ENCODE measurements at places on chromosomes 5 and 9.

DNA sequence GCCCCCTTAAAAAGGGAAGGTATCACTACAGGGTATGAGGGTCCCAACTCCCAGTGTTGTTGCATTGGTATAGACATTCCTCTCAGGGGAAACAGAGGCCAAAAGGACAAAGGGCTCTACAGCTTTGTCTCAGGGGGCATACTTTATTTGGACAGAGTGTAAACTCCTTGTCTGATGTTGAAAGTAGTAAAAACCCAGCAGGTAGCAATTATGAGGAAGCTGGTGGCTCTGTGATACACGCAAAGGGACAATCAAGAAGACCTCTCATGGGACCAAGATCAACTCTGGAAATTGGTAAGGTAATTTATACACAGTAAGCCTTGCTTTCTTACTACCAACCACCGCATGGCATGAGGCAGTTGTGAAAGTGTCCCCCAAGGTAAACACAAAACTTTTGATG lies 764.6 kb downstream of the CDH12 start:
- DNase-seq = no peak

GRCh38 chr9:122016744-122017143 lies 76.4 kb downstream of the TTLL11 start:
- no peak for DNase-seq

- DNase-seq = no peak
These were observed 102.5 kb upstream of the GABRP start for GRCh38 chr5:170681013-170681433.

DNA sequence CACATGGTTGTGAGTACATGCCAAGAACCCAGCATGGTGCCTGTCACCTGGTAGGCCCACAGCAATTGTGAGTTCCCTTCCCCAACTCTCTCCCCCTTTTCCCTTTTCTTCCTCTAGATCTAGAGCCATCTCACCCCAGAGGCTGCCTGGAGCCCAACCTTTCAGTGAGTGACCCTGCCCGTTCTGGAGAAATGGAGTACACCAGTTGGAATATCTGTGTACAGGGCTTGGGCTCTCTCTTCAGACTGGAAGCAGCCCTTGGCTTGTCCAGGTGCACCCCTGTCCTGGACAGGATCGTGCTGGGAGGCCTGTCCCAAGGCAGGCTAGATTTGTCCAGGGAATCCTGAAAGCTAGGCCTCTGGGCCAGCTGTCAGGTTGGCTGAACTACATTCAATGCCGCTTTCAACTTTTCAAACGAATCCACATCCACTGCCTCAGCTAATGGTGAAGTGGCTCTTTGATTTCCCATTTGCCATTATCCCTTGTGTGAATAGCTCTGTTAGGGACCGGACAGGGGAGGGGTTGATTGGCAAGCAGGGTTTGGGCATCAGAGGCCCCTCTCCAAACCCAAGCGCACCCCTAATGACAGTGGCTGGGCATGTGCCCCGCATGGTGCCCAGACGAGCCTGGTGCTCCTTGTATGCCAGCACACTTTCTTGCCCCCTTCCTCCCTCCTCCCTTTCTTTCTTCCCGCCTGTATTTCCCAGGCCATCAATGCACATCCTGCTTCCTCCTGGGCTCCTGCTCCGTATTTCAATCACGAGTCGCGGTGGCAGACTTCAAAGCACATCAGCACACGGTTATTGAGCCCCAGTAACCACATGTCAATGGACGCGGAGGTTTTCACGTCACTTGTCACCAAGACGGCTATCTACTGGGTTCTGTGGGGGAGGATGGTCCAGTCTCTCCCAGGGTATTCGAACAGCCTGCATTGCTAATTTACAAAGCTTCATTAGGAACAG lies 211.2 kb downstream of the DAB2IP start:
- DNase-seq = no peak

DNA sequence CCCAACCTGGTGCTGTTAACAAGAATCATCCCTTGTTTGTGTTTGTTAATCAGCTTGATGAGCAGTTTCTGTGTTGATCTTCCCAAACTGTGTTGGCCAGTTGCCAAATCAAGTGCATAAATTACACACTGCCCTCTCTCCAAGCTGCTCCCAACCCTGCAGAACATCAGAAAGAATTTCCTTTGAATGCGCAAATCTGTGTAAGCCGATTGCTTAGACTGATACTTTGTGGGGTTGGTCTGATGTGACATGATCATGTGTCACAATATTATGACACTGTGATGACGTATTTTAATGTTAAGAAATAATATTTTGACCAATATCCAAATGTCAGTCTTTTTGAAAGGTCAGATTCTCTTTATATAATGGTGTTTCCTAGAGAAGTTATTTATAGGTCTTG lies 766.4 kb upstream of the WWC1 start:
- DNase-seq = no peak

GRCh38 chr5:159427180-159428012 lies 97.1 kb upstream of the IL12B start:
- no peak for DNase-seq

GRCh38 chr5:37490120-37490810 lies 111.1 kb downstream of the WDR70 start:
- no peak for DNase-seq

DNA sequence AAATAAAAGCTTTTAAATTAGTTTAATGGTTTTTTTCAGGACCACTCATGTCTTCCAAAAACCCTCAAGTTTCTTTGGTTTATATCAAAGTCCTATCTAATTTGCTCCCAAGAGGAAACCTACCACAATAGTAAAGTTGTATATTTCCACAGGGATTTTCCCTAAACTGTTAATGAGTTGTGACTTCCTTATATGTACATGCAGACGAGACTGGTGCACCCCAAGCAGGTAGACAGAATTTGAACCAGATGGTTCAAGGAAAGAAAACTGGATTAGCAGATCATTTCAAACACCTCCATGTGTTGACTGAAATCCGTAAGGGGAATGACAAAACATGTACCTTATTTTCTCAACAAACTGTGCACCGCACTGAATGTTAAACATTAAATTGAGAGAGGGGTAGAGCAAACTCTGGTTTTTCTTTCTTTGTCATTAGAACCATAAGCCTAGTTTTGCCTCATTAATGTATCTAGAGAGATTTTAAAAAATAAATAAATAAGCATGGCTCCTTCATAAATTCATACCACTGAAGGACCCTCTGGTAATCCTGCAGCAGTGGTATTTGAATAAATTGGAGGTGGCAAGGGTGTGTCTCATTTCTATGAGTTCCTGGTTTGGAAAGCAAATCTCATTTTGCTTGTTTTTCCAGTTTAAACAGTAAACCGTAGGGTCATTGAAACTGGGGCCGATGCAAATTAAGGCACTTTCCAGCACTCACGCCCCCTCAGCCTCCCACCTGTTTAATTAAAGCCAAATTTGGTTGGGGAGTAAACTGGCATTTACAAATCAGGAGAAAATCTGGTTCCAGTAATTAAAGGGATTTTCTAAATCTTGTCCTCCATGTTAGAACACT lies 51.1 kb downstream of the ENC1 start:
- no peak for DNase-seq

GRCh38 chr9:94101162-94101853 lies 17.0 kb downstream of the PTPDC1 start:
- no peak for DNase-seq

- DNase-seq = peak; percentile 21
These were observed 2.6 kb downstream of the HDAC3 start for GRCh38 chr5:141633871-141634561.

- DNase-seq = no peak
These were observed 1.4 kb downstream of the PTTG1 start for GRCh38 chr5:160423099-160423498.

- no peak for DNase-seq
These were observed 56.3 kb upstream of the DIRAS2 start for GRCh38 chr9:90698871-90699440.

- no peak for DNase-seq
These were observed 274.0 kb upstream of the DAPK1 start for GRCh38 chr9:87223392-87224246.

DNA sequence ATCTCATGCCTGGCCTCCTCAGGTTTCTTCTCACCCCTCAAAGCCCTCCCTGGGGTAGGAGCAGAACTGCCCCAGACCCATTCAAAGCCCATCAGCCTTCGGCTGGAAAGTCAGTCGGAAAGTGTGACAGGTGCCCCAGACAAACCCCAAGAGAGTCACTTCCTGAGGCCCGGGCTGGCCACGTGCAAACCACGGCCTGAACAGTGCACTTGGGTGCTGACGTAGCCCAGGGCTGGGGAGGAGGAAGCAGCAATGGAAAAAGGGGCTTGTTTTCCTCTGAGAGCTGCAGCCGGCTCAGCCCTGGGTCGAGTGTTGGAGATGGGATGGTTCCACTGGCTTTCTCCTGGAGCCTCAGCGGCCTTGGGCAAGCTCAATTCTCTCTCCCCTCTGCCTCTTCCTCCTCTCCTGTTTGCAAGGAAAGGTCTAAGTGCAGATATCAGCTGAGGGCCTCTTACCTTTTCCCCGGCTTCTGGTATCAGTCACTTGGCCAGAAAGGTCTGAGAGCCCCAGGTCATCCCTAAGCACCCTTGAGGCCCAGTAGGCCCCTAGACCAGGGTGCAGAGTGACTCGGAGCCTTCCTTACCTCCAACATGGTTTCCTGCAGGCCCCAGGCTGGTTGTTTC lies 5.9 kb upstream of the EGR1 start:
- DNase-seq = no peak

GRCh38 chr5:112390327-112390726 lies 28.8 kb downstream of the EPB41L4A start:
- no peak for DNase-seq

DNA sequence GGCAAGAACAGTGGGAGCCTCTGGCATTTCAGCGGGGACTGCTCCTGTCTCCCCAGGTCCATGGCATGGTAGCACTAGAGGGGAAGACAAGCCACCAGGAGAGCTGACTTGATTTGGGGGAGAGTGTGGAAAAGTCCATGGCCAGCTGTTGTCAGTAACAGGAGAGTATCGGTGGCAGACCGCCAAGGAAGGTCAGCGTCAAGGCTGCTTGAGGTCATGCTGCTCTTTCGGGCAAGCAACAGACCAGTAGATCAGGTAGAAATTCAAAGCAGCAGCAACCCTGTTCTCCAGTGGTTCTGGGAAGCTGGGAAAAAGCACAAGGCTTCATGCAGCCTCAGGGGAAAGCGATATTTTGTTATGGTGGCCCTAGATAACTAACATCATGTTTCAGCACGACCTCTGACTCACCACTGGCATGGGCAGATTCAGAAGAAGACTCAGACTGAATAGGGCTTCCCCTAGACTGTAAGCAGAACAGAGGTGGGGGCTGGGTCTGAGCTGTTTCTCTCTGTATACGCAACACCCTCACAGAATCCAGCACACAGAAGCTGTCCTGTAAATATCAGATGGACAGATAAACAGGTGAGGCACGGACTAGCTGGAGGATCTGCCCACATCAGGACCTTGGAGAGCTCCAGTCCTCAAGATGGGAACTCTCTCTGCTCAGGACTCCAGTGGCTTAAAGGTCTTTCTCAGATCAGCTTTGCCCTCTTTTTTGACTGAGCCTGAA lies 35.2 kb upstream of the PLEKHG4B start:
- DNase-seq = peak; percentile 60

- no peak for DNase-seq
These were observed 29.6 kb upstream of the DTWD2 start for GRCh38 chr5:119017994-119018393.

DNA sequence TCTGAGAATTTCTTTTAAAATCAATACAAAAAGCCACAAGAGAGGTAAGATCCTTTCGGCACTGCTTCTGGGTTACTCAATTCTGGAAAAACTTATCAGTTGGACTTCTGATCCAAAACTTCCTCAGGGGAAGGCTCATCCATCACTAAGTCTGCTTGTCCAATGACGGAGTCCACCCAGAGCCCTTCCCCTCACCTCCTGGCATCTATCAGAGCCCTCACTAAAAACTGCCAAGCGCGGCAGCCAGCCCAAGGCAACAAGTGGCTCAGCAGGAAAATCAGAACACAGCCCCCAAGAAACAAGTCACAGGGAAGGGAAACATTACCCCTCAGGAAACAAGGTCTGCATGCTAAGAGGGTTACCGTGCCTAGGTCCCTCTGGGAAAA lies 869 bp upstream of the ESM1 start:
- DNase-seq = no peak

DNA sequence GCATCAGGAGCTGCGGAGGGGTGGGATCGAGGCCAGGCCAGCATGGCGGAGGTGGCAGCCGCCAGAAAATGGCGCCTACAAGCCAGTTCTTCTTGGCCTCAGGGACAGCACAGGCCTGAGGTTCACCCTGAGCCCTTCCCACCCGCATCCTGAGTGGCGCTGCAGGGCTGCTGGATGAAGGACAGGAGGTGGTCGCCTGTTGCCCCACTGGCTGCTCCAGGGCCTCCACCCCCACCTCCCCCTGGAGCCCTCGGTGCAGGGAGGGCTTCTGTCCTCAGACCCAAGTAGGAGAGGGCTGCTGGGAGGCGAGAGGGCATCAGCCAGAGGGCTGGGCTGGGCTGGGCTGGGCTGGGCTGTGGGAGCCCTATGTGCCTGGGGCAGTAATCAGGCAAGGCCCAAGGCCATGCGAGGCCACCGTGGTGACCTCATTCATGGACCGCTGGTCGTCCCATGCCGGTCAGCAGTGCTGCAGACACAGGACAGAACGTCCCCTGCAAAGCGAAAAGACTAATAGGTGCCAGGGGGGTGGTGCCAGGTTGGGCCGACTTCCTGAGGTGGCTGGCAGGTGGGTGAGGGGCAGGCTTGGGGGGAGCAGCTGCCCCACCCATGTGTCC lies 13.8 kb downstream of the GPSM1 start:
- no peak for DNase-seq

DNA sequence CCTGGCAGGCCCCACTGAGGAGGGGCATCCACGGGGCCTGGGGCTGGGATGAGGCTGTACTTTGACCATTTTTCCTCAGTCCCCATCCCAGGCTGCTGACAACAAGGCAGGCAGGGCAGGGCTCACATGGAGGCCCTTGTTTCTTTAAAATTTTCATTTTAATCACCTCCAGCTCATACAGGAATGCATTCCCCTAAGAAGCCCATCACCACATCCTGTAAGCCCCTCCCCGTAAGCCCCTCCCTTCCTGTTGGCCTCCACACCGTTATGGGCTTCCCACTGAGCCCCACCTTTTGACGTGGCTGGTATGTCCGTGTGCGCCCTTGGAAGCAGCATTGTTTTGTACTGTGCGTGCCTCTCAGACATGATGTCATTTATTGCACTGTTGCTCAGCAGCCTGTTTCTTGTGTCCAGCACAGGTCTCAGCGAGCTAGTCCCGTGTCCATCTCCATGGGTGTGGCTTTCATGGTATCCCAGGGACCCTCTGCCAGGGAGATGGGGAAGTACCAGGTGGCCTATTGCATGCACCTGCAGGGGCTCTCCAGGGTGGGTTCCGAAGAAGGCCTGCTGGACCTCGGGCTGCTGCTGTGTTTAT lies 22.4 kb downstream of the PHF2 start:
- DNase-seq = no peak

DNA sequence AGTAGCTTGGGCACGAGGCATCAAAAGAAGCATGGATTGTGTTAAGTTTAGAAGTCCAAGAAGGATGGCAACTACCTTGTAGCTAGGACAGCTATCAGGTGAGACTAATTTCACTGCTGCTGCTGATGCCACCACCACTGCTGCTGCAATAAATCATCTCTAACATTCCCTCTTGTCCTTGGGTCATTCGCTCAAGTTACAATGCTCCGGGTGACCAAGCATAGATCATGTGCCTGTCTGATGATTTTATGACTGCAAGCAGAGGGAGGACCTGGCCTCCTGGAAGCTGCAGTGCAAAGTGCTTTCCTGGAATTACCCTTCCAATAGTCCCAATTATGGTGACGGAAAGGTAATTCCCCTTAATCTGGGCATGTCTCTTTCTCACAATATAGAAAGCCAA lies 334.4 kb downstream of the PRELID2 start:
- DNase-seq = no peak

GRCh38 chr5:88772047-88772446 lies 110.9 kb downstream of the MEF2C start:
- no peak for DNase-seq
